Endothelial cell of umbilical vein (primary cell): ENCODE measurements at places on chromosomes 1 and 21. TPM values are rescaled to one million over a fixed set of nuclear protein-coding genes. Genes with fewer than 3 reads are reported as not detected.

DNA sequence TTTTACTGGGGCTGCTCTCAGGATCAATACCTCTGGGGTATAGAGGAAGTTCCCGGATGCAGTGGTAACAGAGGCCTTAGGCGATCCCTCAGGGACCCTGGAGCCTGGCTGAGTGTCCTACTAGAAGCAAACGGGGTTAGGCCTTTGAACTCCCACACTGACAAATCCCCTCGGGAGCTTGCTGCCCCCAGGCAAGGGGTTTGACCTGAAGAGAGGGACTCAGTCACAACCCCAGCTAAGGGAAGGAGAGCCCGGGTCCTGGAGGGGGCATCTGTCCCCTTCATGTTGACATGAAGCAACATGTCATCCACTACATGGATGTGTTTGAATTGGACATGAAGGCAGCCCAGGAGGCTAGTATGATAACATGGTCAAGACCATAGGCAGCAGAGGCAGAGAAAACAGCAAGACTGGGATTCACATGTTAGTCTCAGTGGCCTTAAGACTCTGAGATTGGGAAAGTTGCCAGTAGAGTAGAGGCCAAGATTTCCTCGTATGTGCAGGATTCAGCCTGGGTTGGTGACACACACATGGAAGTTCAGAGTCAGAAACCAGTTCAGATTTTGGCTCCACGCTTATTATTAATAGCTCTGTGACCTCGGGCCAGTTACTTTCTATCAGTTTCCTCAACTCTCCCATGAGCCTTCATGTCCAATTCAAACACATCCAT is 101.5 kb downstream of the KCNN3 start:
- no peak for DNase-seq

The SLC25A33 gene
- polyA plus RNA-seq = 3.1 and 3.8 TPM in 2 replicates

The AGMAT gene
- polyA plus RNA-seq = 0.22 and 0.39 TPM in 2 replicates

DNA sequence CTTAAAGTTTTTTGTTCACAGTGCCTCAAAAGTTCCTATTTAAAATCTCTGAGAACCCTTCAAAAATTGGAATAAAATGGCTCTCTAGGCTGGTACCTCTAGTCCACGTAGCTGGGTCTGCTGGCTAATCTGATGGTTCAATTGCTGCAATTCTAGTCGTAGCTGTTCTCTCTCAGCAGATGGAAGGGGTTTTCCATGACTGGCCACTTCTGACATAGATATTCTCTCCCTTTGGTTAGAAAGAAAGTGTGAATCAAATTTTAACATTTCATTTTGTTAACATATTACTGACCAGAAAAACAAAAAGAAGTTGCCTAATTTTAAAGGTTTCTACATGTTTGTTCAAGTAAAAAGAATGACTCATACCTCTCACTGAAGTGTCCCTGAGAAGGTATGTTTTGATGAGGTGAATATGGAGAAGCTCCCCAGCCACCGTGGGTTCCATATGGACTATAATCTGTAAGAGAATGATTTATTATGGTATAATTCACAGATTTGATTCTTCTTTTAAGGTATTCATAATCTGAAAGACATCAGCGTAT is 29.3 kb upstream of the SERPINC1 start:
- DNase-seq = no peak

DNA sequence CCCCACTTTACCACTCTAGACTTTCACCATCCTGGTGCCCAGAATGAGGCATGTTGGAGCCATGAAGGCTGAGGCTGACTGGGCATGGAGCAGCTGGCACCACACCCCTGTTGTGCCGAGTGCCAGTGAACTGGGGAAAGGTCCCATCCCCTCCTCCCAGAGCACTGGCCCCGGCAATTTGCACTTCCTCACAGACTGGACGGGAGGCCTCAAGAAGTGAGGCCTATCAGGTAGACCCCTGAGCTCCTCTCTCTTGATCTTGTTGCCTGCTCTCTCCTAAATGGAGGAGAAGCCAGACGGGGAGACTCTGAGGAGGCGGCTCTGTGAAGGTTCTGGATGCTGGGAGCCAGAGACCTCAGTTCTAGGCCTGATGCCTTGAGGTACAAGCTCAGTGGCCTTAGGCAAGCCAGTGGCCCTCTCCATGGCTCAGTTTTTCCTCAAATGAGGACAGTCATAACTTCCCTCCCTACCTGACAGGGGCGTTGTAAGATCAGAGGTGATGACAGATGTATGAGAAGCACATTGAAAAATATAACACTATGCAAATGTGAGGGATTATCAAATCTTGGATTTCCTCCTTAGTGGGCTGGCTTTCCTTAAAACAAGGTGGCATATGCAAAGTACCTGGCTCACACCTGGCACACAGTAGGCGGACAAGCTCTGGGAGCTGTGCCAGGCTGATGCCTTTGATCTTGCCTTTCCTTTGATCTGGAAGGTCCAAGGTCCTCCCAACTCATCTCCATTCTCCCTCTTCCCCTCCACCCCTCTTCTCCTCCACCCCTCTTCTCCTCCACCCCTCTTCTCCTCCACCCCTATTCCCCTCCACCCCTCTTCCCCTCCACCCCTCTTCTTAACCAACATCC is 6.7 kb downstream of the GRHL3 start:
- no peak for DNase-seq

GRCh38 chr1:92701147-92701546 is 83.8 kb downstream of the EVI5 start:
- no peak for DNase-seq

DNA sequence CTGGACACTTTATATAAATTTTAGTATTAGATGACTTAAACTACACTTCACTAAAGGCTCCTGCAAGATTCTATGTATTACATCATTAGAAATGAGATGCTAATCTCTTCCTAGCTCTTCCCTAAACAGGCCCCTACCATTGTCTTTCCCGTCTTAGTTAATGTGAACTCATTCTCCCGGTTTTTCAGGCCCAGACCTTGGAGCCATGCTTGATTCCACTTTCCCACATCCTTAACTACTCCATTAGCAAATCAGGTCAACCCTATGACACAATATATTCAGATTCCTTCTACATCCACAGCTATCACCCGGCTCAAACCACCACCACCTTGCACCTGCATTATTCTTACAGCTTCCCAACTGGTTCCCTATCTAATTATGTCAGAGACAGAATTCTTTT is 73.3 kb downstream of the NVL start:
- DNase-seq = peak; percentile 64

DNA sequence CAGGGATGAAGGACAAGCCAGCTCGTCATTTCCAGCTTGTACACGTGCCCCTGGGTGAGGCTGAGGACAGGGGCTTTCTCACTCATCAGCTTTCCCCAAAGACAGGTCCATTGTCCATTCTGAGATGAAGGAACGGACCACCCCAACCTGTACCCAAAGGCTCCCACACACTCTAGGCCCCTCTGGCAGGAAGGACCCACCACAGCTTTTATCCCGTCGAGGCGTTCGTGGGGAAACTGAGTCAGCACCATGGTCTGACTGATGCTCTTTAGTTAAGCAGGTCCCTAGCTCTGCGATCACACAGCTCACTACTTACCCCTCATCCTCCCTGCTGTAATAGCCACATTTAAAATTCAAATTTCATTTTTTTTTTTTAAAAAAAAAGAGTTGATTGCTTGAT is 117.3 kb downstream of the AJAP1 start:
- no peak for DNase-seq

The RRAGC gene
- 20.9 and 24.1 TPM in 2 replicates for polyA plus RNA-seq

- DNase-seq = no peak
Observed at GRCh38 chr1:111804776-111805175, 49.1 kb downstream of the DDX20 start.

GRCh38 chr1:212004895-212005608 is 30.3 kb downstream of the INTS7 start:
- DNase-seq = no peak

The MORC3 gene
- polyA plus RNA-seq = 5.3 and 7.3 TPM in 2 replicates

DNA sequence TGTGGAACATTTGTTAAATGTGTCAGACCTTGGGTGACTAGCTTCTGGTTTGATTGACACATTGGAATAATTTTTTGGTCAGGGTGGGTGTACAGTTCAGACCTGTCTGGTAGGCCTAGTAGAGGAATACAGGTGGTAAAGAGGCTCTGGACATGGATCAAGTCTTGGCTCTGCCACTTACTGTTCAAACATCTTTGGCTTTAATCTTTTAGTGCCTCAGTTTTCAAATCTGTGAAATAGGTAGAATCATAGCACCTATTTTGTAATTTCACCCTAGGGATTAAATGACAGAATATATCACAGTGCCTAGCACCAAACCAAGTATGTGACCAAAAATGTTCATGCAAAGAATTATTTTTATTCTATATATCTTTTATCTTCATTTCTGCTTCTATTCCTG is 340.4 kb downstream of the RPS6KC1 start:
- DNase-seq = no peak

The FAAH gene
- 0.47 and 0.76 TPM in 2 replicates for polyA plus RNA-seq

DNA sequence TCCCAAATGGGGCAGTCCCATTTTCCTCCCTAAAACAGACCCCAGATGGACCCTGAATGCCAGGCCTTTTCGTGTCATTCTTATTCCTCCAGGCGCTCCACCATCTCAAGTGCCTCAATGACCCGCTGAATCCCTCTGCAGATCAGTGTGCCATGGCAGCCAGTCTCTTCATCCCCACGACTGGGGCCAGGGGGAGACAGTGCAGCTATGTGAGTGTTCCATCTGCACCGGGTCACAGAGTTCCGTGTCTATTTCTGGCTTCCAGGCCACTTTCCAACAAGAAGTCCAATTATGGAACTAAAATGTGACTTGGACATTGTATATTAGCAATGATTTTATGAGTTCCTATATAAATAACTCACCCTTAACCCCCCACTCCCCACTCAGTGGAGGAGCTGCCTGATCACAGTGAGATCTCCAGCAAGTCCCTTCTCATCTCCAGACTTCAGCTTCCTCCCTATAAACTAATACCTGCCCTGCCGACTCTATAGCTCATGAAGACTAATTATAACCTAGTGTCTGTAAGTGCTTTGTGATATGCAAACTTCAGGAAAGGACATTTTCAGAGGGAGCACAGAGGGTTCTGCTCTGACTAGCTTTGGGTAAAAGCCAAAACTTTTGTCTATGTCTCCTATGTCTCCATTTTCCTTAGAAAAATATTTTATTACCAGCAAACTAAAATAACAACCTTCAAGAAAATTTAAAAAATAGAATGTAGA is 56.3 kb upstream of the NFASC start:
- DNase-seq = no peak

The EXTL1 gene
- not detected in 2 replicates for polyA plus RNA-seq

DNA sequence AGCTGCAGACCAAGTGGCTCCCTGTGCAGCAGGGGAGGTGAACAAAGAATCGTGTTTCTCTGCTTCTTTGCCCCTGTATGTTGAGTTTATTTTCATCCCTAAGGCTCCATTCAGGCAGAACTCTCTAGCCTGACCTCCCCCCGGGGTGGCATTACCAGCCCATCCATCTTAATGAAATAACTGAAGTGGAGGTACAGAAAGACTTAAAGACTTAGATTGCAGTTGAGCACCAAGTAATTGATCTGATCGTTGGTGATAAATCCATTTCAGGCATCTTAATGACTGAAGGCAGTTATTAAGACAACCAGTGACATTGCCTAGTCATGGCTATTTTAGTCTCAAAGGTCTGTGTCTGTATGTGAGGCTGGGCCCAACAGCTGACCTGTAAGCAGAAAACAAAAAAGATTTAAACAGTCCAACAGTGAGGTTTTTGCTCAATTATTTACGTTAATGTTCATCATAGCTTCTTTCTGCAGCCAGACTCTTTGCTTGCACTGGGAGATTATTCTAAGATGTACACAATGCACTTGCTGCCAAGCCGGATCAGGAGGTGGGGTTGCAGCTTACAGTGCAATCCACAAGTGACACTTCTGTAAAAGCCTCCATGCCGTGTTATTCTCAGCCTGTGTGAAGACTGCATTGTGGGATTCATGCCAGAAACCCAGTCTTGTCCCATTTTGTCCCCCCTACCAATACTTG is 363.0 kb upstream of the DUSP10 start:
- DNase-seq = no peak

GRCh38 chr21:39434950-39435349 is 10.6 kb downstream of the LCA5L start:
- no peak for DNase-seq
